ENCODE measurements at places on chromosomes 2 and 18. TPM values are rescaled to one million over a fixed set of nuclear protein-coding genes. Genes with fewer than 3 reads are reported as not detected.

DNA sequence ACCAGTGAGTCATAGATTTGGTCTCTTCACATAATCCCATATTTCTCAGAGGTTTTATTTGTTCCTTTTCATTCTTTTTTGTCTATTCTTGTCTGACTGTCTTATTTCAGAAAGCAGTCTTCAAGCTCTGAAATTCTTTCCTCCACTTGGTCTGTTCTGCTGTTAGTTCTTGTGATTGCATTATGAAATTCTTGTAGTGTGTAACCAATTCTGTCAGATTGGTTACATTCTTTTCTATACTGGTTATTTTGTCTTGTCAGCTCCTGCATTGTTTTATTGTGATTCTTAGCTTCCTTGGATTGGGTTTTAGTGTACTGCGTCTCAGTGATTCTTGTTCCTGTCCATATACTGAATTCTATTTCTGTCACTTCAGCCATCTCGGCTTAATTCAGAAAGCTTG is 18.6 kb downstream of the EHBP1 start:
- no peak for DNase-seq

DNA sequence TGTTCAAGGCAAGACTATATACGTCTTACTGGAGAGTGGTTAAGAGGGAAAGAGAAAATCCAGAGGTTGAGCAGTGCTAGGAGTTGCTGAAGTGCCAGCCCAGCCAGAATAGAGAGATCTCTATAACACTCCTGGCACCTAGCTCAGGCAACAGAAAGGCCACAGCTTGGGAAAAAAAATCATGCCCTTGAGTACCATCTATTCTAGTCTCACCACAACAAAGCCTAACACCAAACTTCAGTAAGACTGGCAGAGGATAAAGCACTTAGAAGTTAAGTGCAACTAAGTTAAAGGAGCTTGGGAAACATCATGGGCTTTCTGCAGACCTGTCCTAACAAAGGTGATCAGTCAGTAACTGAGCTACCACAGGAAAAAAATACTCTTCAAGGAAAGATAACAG is 24.2 kb downstream of the INO80C start:
- no peak for DNase-seq

DNA sequence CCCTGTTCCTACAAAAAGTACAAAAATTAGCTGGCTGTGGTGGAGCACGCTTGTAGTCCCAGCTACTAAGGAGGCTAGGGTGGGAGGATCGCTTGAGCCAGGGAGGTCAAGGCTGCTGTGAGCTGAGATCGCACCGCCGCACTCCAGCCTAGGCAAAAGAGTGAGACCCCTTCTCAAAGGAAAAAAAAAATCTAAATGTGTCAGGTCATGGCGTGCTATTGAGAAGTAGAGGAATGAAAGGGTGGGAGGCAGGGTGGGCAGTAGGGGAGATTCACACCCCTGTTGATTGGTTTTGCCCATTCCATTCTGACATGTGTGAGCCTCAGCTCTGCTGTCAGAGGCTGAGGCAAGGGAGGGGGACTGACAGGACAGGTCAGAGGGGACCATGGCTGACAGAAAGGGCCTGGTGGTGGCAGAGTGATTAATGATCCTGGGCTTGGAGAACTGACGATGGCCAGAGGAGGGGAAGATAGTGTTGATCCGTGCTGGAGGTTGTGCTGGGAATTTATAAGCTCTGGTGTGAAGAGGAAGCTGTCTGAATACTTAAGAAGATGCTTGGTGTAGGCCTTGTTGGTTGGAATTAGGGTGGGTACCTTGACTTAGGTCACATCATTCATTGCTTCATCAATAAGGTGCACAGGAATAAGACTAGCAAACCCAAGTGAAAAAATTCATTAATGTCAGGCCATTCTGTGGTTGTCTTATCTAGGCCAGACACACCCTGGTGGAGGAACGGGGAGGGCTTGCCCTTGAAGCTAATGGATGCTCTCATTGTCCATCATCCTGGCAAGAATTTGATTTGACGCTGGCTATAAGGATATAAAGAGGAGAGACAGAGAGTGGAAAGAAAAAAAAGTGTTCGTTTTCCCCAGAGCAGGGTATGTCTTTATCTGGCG is 19.1 kb upstream of the SMARCAL1 start:
- DNase-seq: no peak

- no peak for DNase-seq
Observed at GRCh38 chr2:237857791-237858190, 1.6 kb upstream of the RAMP1 start.

DNA sequence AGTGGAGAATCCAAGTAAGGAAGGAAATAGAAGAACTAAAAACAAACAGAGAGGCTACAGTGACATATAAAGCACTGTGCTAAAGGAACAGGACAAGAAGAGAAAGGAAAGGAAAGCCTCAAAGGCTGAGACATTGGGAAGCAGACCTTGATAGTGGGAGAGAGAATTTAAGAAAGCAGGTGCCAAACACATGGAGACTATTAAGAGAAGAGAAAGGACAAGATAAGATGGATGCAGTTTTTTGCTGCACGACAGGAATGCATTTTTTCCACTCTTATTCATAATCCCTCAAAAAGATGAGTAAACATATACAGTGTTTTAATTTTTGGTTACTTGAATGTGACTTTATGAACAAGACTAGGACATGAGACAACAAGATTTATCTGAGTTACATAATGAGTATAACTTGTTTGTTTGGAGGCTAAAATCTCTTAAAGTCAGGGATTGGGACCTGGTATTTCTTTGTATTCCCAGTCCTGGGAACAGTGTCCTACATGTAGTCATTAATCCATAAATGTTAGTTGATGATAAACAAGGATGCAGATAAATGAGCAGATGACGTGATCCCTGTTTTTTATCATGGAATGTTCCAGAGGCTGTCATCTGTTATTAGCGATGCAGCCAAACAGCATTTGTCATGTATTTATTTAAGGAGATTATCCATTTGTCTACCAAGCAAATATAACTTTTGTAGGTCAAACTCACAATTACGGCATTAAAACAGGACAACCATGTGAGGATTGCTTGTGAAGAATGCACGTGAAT is 141.7 kb downstream of the DNER start:
- no peak for DNase-seq

- no peak for DNase-seq
Observed at GRCh38 chr2:225010804-225011203, 31.5 kb downstream of the DOCK10 start.

GRCh38 chr2:60364491-60364890 is 189.0 kb downstream of the BCL11A start:
- DNase-seq: peak; percentile 90

DNA sequence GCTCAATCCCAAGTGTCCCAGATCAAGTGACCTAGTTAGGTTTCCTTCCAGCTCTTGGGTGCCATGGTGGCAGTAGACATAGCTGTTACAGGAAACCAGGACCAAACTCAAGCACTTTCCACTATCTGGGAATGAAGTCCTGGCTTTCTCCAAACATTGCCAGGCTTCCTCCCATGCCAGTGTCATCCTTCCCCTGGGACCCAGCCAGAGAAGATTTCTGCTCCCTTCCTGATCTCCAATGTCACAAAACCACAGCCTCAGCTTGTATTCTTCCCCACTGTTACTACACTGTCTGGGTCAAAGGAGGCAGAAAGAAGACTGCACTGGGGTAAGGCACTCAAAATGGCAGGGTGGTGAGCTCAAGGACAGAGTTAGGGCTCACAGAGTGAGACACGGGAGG is 347.1 kb downstream of the TNS1 start:
- no peak for DNase-seq

- no peak for DNase-seq
Observed at GRCh38 chr2:119069781-119070180, 88.8 kb downstream of the C1QL2 start.

DNA sequence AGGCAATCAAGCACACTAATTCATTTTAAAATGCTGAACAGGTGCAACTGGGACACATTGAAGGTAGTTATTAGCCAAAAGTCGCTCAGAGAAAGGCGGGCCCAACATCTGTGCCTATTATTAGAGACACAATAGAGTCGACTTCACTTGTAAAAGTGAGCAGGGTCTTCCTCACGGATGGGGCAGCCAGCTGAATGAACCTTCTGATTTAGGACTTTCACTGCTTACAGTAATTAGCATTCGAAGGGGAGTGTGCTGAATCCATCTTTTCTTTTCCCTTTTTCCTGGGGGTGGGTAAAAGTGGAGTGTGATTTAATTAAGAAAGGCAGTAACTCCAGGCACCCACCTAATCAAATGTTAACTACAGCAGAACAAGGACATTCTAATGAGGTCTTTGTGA is 677.7 kb downstream of the DCDC2C start:
- DNase-seq: peak; percentile 74

DNA sequence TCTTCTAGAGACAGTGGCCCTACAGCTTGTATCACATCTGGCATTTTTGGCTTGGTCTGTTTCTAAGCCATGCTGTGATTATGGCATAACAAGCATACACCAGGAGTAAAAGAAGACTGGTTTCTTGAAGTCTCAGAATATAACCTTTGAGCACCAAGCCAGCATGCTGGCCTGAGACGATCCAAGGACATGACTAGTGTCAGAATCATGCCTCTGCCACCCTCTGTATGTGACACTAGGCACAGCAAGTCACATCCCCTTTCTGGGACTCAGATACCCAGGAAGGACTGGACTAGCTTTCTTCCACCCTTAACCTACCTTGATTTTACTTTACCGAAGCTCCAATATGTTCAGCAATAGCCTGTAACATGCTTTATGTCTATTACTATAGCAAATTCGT is 345.5 kb downstream of the SETBP1 start:
- DNase-seq: no peak

DNA sequence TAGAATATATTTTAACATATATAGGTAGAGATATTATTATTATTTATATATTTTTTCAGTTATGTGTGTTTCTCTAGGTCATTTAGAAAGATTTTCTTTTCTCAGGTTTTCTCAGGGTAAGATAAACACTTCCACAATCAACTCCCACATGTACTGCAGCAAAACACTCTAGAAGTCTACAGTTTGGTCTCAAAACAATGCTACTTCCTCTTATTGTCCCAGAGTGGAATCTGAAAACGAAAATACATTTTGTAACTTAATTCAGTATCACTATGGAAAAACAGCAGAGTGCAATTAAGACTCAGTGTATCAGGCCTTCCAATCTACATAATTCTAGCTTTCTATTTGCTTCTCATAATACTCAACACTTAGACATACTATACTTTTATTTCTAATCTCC is 190.1 kb upstream of the SLC35G4 start:
- DNase-seq: no peak

DNA sequence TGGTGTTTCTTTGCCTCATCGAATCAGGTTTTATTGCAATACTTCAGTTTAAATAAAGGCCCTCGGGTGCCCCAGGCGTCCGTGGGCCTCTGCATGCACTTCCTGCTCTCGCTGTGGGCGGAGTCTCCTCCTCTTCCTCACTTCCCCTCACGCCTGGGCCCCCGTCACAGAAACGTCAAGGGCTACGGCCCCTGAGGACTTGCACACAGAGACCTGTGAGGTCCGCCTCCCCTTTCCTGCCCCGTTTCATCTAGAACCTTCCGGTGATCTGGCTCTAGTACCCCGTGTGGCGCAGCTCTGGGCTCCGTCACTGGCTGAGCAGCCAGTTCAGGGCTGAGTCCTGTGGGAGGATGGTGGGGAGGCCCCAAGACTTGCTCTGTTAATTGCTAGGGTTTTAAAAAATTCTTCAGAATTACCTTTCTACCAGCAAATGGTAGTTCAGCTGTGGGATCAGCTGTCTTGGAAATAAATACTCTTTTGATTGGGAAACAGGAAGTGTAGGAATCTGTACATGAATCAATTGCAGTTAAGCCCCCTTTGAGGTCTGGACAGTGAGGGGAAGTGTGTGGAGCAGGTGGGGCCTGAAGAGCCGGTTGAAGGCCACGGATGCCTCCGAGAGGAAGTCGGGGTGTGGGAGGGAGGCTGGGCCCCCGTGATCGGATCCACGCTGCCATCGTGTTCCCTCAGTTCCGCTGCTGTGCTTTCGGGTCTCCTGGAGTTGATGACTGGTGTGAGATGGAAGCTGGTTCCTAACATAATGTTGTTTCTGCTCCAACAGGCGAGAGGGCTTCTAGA is 10.2 kb downstream of the NFATC1 start:
- no peak for DNase-seq

GRCh38 chr2:11348209-11348749 is 3.8 kb upstream of the ROCK2 start:
- peak; percentile 51 for DNase-seq

- DNase-seq: no peak
Observed at GRCh38 chr18:35917043-35917442, 55.4 kb upstream of the RMP24 start.

- no peak for DNase-seq
Observed at GRCh38 chr2:226707499-226707898, 92.1 kb downstream of the IRS1 start.

GRCh38 chr2:21664083-21664482 is 540.3 kb downstream of the TDRD15 start:
- DNase-seq: no peak

DNA sequence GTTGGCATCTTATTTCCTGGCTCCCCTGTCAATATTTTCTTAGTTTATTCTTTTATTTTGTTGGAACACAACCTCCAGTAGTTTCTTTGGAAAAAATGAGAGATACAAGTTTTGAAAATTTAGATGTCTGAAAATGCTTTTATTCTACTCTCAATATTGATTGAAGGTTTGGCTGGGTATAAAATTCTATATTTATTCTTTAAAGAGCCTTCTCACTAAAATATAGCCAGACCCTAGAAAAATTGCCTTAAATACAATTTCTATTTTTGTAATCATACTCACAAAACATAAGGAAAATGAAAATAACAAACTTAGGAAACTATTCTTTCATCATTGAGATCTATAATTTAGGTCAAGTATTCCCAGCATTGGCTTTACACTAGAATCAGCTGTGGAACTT is 103.7 kb downstream of the CYP26B1 start:
- no peak for DNase-seq

GRCh38 chr2:239062743-239063142 is 214.9 kb downstream of the TWIST2 start:
- no peak for DNase-seq

GRCh38 chr2:180722551-180723239 is 257.7 kb upstream of the UBE2E3 start:
- DNase-seq: no peak

DNA sequence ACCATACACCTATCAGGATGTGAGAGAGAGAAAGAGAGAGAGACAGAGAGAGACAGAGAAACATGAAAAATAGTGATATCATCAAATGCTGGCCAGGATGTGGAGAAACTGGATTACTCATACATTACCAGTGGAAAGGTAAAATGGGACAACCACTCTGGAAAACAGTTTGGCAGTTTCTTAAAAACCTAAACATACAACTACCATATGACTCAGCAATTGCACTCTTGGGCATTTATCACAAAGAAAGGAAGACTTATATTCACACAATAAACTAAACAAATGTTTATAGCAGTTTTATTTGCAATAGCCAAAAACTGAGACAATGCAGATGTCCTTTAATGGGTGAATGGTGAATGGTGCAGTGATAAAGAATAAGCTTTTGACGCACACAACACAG is 29.1 kb downstream of the SLC4A3 start:
- DNase-seq: no peak

- no peak for DNase-seq
Observed at GRCh38 chr2:195534971-195535370, 122.1 kb upstream of the SLC39A10 start.

- no peak for DNase-seq
Observed at GRCh38 chr2:63827749-63828148, 13.9 kb upstream of the UGP2 start.

The AUP1 gene
- polyA plus RNA-seq: 77.9 TPM

The PLCL1 gene
- 5.7 TPM for polyA plus RNA-seq

The HSPD1 gene
- 145 TPM for polyA plus RNA-seq

The CASP10 gene
- 1.1 TPM for polyA plus RNA-seq

The LIMS3 gene
- not detected for polyA plus RNA-seq

The GPR35 gene
- polyA plus RNA-seq: 1.5 TPM

The MAP4K3 gene
- polyA plus RNA-seq: 8.6 TPM

The STAT4 gene
- 2.0 TPM for polyA plus RNA-seq

The OTOS gene
- polyA plus RNA-seq: 3.5 TPM

The FRZB gene
- polyA plus RNA-seq: 8.5 TPM

The RNASEH1 gene
- polyA plus RNA-seq: 15.4 TPM

The RAB6C gene
- polyA plus RNA-seq: 0.29 TPM

The TUBA3E gene
- not detected for polyA plus RNA-seq

The TMEM178A gene
- 25.1 TPM for polyA plus RNA-seq
